ENCODE measurements at places on chromosomes 4 and X.

DNA sequence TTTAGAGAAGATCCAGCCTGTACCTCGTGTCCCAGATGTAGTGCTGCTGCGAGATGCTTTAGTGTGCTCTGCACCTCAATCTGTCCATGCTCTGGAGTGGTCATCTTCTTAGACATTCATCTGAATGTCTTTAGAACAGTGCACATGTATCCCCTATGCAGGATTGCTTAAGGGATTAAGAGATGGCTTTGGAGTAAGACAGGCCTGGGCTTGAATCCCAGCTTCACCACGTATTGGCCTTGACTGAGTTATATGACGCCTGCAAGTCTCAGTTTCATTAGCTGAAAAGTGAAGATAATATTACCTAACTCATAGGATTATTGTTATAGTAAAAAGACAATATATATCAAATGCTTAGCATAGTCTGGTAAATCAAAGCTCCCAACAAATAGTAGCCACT lies 98.3 kb downstream of the NFKB1 start:
- no peak for DNase-seq

GRCh38 chr4:153488006-153488891 lies 22.1 kb downstream of the TMEM131L start:
- no peak for DNase-seq

DNA sequence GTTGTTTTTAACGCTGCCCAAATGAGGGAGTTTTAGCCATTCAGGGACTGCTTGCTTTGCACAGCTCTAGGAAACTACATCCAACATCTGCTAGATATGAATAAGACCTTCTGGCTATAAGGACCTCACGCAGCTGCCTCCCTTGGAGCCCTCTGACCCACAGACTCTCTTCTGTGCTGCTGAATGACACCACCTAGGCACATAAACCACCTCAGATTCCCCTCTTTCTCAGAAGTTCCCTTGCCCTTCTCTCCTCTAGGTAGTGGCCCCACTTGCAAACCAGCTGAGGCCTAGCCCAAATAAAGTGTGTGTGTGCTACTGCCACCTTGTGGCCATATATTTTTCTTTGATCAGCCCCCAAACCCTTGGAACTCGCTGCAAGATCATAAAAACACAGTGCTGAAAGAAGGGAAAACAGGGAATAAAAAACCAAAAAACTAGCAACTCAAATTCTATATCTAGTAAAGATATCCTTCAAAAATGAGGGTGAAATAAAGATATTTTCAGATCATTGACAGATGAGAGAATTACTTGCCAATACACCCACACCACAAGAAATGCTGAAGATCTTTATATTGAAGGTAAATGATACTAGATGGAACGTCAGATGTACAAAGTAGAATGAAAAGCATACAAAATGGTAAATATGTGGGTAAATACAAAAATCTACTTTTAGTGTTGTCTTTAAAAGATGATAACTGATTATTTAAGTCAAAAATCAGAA lies 265.9 kb downstream of the ADAMTS3 start:
- DNase-seq: no peak

- no peak for DNase-seq
These were observed 172.2 kb upstream of the CXCL13 start for GRCh38 chr4:77433418-77433733.

GRCh38 chr4:105994841-105995501 lies 99.7 kb downstream of the NPNT start:
- DNase-seq: no peak

- no peak for DNase-seq
These were observed 92.9 kb upstream of the TNIP3 start for GRCh38 chr4:121256887-121257466.

GRCh38 chr4:40212674-40213527 lies 16.1 kb downstream of the RHOH start:
- DNase-seq: no peak

GRCh38 chrX:108736509-108737479 lies at the start of gene IRS4:
TSS of gene IRS4 (minus strand) at chrX:108736563.
- DNase-seq: no peak

DNA sequence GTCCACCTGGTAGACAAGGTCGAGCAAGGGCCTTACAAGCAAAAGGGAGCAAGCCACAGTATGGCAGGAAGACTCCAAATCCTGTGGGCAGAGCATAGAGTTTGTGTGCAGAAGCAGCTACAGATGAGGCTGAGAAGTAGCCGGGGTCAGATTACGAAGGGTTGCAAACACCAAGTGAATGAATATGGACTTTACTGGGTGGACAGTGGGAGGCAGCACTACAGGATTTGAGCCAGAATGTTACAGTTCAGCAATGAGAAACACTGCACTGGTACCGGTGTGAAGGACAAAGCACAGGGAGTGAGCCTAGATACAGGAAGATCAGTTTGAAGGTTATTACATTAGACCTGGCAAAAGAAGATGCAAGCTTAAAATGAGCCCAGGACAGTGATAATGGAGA lies 46.1 kb upstream of the HOPX start:
- no peak for DNase-seq

- DNase-seq: no peak
These were observed 64.6 kb upstream of the SH3RF1 start for GRCh38 chr4:169335331-169335730.

DNA sequence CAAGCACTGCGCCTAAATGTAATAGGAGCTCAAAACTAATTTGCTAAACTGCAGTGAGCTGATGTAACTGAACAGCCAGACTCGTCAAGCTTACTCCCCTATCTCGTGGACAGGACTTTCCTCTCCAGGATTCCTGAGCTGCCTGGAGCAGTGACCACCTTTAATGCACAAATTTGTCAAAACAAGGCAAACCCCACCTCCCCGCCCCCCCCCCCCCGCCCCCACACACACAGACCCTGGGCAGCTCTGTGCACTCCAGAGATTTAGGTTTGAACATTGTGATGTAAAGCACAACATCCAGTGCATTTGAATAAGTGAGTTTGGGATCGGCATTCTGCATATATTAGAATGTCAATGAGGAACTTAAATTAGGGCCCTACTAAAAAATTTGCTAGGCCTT lies 77.7 kb upstream of the DHX15 start:
- DNase-seq: no peak

GRCh38 chr4:170627418-170627817 lies 537.7 kb upstream of the AADAT start:
- DNase-seq: no peak

GRCh38 chr4:48483006-48483776 lies at the start of gene SLC10A4:
TSS of gene SLC10A4 (plus strand) at chr4:48483343. CDS start at chr4:48483562, 219 bp downstream.
- DNase-seq: no peak

DNA sequence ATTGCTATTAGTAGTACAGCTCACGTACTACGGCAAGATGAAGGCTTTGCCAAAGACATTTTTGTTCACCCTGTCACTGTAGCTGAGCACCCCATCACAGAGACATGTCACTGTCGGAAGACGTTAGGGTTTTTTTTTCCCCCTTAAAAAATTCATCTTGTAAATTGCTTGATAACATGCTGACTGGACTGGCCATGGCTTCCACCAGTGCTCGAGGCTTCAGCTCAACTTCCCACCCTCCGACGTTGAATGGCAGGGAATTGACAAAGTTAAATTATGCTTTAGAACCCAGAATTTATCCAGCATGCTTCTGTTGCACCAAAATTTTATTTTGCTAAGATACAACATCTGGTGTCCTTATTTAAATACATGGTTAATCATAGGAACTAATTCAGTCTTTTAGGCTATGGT lies 707 bp upstream of the OTUD4 start:
- DNase-seq: no peak

- no peak for DNase-seq
These were observed 758 bp downstream of the IQSEC2 start for GRCh38 chrX:53280331-53281320.

DNA sequence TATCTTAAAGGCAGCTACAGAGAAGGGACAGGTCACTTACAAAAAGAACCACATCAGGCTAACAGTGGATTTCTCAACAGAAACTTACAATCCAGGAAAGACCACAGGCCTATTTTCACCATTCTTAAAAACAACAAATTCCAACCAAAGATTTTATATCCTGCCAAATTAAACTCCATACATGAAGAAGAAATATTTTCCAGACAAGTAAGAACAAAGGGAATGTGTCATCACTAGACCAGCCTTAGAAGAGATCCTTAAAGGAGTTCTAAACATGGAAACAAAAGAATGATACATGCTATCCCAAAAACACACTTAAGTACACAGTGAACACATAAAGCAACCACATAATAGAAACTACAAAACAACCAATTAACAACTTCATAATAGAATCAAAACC lies 105.6 kb downstream of the ANXA10 start:
- no peak for DNase-seq

GRCh38 chr4:182969651-182970279 lies 52.6 kb upstream of the DCTD start:
- no peak for DNase-seq

DNA sequence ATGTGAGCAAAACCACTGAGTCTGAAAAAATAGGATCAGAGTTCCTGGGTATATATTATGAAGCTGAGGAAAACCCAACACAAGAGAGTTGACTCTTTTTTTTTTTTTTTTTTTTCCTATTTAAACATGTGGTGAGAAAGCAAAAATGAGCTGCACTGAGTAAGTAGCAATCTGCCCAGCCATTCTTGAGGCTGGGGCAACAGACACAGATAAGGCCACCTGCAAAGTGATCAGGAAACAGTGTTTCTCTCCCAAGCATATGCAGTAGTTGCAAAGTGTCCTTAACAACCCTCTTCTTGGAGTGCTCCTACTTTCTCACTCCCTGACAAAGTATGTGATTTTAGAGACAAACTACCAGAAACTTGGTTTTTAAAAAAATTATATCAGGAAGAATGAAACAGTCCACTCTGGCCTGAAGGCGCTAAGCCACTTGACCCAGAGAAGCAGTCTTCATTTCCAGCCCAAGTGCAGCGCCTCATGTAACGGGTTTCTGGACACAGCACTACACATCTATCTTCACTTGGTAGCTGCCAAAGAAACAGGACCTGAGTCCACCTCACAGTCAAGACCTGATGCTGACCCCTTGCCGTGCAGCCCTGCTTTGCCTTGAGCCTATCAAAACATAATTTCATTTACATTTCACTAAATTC lies 124.6 kb upstream of the MAP3K15 start:
- DNase-seq: no peak

DNA sequence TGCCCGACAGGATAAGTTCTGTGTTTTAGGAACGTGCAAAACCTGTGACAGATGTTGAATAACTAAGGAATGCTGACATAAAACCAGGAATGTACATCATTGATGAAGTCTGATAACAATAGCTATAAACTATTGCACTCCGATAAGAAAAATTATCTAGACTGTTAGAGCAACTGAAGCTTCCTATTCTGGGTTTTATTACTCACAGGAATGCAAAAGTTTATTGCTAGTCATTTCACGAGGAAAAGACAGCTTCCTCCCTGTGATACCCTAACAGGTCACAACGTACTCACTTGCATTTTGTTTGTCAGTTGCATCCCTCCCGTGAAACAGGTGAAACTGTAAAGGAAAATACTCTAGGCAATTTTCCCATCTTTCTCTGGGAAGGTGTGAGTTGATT lies 65.9 kb downstream of the CLDN22 start:
- DNase-seq: no peak

GRCh38 chr4:26613237-26613636 lies 29.4 kb downstream of the TBC1D19 start:
- DNase-seq: no peak

- no peak for DNase-seq
These were observed 128.5 kb downstream of the BCOR start for GRCh38 chrX:39969099-39969818.

DNA sequence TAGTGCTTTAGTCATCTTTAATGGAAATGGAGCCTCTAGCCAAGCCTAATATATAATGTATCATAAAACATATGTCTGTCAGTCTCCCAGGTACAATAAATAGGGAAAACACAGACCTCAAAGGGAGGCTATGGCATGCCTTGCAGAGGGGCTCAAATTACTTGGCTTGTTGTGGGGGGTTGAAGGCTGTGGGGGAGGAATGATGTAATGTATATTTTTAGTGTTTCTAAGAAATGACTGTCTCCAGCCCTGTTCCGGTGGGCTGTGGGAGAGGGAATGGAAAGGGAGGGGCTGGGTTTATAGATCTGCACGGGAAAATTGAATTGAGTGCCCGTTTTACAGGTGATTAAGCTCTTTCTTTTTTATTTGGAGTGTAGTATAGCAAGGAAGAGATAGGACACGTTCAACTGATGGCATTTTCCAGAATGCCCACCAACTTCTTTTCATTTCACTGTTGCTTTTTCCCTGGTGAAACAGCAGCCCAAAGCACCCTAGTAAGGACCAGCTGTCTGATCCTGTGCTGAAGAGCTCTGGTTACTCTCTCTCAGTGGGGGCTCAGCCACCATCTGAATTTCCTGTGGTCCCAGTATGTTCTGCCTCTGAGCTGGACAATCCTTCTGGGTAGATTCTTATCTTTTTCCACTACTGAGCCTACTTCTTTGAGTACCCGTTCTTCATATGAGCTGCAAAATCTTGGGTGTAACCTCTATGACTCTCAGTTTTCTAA lies 220.7 kb upstream of the CASK start:
- DNase-seq: no peak

DNA sequence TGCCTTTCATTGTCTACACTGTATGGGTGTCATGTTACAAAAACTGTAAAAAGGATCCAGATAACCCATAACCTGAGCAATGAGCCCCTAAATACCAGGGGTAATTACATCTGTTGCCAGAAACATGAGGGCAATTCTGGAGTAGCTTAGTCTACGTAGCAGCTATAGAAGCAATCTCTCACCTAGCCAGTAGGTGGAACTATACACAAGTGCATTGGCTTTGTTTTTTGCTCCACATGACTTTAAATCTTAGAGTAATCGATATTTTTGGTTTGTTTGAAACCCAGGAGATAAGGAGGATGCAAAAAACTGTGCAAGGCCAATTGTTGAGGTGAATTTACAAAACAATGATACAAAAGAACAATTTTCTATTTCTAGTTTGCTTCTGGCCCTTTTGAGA lies 57.5 kb downstream of the GPR82 start:
- DNase-seq: no peak

- DNase-seq: no peak
These were observed 76.5 kb upstream of the LSM6 start for GRCh38 chr4:146098978-146099377.

GRCh38 chrX:111103246-111103645 lies 7.3 kb downstream of the PAK3 start:
- DNase-seq: no peak

GRCh38 chr4:152935631-152936445 lies at the start of gene FHDC1:
TSS of gene FHDC1 (plus strand) at chr4:152936323. CDS start at chr4:152943058, 6,735 bp downstream.
- no peak for DNase-seq

GRCh38 chr4:33427676-33428075 lies 2707.5 kb downstream of the PCDH7 start:
- DNase-seq: no peak

DNA sequence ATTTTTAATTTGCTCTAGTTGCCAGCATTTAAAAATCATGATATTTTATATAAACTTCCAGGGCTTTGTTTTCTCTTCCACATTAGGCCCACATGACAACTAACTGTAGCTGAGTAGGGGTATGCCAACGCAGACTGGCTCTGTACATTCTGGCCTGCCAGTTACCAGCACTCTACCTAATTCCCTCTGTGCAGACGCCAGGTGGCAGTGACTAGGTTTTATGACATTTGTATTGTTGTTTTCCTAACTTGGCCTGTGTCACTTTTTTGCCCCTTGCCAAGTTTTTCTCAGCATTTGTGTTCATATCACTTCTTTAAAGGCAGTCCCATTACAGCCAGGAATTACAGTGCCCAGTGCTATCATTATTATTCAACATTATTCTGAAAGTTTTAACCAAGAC lies 347.5 kb downstream of the NKX6-1 start:
- no peak for DNase-seq

- DNase-seq: peak; percentile 13
These were observed 140.6 kb upstream of the ARX start for GRCh38 chrX:25156323-25156722.

- no peak for DNase-seq
These were observed 15.2 kb upstream of the CLOCK start for GRCh38 chr4:55561889-55562288.
